ENCODE measurements at places on chromosomes 2 and 18. TPM values are rescaled to one million over a fixed set of nuclear protein-coding genes. Genes with fewer than 3 reads are reported as not detected.

DNA sequence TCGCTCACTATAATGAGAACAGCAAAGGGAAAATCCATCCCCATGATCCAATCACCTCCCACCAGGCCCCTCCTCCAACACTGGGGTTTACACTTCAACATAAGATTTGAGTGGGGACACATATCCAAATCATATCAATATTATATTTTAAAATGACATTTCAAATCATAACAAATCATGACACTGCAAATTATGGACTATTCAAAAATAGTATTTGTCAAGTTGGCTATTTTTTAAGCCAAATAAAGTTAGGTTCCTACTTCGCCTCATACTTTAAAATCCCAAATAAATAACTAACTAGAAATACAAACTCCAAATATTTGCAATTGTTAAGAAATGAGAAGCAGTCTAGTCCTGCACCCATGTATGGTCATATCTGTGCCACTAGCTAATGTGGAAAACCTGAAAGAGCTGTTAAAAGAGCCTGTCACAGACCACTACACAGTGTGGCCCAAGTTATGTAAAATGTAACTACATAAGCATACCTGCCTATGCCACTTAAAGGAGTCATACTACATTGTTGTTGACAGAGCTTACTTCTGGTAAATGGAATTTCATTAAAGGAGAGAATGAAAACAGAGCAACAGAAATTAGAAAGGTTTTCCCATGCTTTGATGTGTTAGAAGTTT is 334.7 kb upstream of the GULP1 start:
- DNase-seq: no peak

- no peak for DNase-seq
Measured at GRCh38 chr2:211159972-211160371, 603.6 kb downstream of the CPS1 start.

- DNase-seq: no peak
Measured at GRCh38 chr2:52253416-52253980, 1221.6 kb upstream of the NRXN1 start.

GRCh38 chr2:183022711-183023110 is 15.5 kb downstream of the NCKAP1 start:
- DNase-seq: no peak

GRCh38 chr2:5946225-5947115 is 254.3 kb downstream of the SOX11 start:
- no peak for DNase-seq

DNA sequence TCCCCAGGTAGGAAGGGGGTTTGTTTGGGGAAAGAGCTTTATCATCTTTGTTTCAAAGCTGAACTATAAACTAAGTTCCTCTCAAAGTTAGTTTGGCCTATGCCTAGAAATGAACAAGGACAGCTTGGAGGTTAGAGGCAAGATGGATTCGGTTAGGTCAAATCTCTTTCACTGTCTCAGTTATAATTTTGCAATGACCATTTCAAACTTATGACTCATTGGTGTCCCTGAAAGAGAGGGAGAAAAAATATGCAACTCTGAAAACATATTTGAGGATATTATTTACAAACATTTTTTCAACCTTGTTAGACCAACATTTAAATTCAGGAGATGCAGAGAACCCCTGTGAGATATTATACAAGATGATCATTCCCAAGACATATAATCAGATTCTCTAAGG is 95.7 kb downstream of the EFEMP1 start:
- DNase-seq: no peak

- no peak for DNase-seq
Measured at GRCh38 chr2:25105336-25106085, 62.9 kb downstream of the POMC start.

DNA sequence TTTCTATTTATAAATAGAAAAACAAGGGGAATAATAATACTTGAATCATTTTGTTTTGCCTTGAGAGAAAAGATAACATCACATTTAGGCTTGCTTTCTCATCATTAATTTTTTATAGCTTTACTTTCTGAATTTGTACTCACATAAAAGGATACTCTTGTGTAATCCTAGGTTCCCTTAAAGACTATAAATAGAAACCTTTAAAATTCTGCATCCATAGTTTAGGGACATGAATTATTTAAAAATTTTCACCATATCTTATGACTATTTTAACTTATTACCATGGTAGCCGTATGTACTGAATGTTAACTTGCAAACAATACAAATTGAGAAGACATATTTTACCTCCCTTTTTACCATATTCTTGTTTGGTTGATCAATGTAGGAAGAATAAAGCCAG is 143.5 kb upstream of the CWC22 start:
- no peak for DNase-seq

POU3F3 gene
- total RNA-seq: 64.7 TPM

TUBA3E gene
- total RNA-seq: not detected

All from dorsolateral prefrontal cortex (tissue), 122 donors.